RWPE2 (cell line): ENCODE measurements at places on chromosomes 6 and 20.
A peak's percentile ranks its signal among the peaks of the same experiment; 100 is the strongest.

- no peak for DNase-seq
Observed at GRCh38 chr20:32709632-32710121, 33.6 kb downstream of the COMMD7 start.

GRCh38 chr20:6767126-6767535 lies 355 bp upstream of the BMP2 start:
- peak; percentile 41 for DNase-seq

DNA sequence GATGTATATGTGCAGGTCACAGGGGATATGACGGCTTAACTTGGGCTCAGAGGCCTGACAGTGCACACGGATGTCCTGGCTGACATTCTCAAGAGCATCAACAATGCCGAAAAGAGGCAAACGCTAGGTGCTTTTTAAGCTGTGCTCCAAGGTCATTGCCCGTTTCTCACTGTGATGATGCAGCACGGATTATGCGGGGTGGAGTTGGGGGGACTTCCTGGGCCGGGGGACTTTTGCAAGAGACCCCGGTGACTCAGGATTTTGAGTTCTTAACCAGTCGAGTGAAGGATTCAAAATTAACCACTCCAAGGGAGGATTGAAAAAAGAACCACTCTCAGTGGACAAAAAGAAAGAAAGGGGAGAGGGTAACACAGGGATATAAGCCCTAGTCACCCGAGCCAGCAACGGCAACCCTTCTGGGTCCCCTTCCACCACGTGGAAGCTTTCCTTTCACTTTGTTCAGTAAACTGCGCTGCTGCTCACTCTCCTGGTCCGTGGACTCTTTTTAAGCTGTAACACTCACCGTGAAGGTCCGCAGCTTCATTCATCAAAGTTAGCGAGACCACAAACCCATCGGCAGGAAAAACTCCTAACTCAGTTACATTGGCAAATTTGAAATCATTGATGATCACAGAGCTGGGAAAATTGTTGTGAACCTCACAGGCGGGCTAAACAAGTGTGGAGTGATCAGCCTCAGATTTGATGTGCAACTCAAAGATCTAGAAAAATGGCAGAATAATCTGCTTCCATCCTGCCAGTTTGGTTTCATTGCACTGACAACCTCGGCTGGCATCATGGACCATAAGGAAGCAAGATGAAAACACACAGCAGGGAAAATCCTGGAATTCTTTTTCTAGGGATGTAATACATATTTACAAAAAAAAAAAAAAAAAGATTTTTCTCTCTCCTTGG lies 199.3 kb downstream of the ARID1B start:
- DNase-seq, result no peak

GRCh38 chr20:47572105-47572729 lies 70.5 kb downstream of the NCOA3 start:
- DNase-seq, result no peak

DNA sequence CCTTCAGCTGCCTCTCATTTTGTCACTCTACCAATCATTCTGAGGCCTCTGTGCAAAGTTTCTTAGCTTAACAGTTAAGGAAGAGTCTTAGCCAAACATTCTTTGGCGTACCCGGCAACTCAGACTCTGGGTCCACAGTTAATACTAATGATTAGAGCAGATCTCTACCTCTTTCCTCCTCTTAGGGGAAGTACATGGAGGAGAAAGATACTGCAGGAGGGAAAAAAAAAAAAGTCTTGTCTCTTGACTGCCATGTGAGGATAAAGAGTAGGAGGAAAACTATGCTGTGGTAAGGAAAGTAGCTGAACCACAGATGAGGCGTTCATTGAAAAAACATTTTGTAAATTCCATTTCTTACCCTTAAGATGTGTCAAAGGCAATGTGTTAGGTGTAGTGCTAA lies 44.0 kb upstream of the MARCKS start:
- no peak for DNase-seq
